ENCODE measurements at places on chromosomes 2 and 18.

DNA sequence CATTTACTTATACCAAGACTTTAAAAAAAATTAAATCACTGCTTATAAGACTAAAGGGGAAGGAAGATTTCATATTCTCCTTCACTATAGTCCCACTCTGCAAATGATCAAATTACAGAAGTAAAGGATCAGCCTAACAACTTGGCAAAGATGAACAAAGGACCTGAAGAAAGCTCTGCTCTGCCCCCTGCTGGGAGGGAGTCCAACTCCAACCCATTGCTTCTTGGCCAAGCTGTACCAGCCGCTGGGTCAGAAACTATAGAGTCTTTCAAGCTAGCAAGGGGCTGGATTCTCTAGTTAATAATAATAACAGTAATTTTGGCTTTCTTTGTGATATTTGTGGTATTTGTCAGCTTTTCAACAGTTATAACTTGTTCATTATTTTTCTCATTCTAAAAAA lies 927.0 kb upstream of the CRIM1 start:
- peak; percentile 48 for DNase-seq

GRCh38 chr2:109353806-109354745 lies 225.1 kb downstream of the SH3RF3 start:
- DNase-seq, result no peak

DNA sequence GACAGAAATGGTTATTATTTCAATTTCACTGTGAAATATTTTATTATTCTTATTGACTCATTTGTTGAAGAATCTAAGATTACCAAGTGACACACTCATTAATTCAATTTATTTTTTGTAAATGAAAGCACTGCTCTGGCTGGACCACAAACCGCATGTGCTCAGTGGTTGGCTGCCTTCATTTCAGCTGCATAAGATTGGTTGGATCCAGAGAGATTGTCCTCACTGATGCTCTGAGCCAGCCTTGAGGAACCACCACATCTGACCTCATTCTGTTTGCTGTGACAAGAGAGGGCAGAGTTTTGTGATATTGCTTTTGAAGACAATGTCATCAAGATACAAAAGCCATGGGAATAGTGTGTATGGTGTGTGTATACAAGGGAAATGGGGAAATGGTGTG lies 192.1 kb downstream of the CYRIA start:
- DNase-seq, result no peak

DNA sequence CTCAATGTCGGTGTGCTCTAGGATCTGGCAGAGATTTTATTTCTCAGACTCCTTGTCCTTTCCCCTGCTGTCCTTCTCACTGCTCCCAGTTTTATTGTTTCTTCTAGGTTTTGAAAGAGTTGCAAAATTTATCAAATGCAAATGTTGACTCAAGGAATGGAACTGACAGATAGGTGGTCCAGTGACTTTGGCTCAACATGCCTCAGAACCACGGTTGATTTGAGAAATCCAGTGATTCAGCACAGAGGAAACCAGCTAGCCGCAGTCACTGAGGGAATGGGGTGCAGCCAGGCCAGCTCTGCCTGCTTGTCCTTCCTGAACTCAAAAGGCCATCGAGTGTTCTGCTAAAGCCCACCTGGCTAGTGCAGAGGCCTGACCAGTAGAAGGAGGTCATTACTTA lies 125.7 kb upstream of the LYPD6 start:
- no peak for DNase-seq

- no peak for DNase-seq
These were observed 1485.1 kb upstream of the TMEFF2 start for GRCh38 chr2:193679847-193680246.

GRCh38 chr2:172735582-172736423 lies at the start of gene RAPGEF4:
Gene RAPGEF4 (plus strand): TSS chr2:172735845. CDS start chr2:172735984, 139 bp downstream.
- no peak for DNase-seq

DNA sequence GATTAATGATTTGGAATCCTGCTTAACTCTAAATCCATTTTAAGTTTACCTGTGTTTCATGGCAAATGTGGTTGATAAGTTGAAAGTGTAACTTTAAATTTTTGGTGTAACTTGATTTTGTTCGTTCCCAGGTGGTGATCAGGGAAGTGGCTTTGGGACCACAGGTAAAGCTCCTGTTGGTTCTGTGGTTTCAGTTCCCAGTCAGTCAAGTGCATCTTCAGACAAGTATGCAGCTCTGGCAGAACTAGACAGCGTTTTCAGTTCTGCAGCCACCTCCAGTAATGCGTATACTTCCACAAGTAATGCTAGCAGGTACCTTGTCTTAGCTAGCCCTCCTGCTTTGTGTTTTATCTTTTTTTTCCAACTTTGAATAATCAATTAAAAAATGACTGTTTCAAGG lies 62.8 kb downstream of the AGFG1 start:
- DNase-seq, result peak; percentile 47

DNA sequence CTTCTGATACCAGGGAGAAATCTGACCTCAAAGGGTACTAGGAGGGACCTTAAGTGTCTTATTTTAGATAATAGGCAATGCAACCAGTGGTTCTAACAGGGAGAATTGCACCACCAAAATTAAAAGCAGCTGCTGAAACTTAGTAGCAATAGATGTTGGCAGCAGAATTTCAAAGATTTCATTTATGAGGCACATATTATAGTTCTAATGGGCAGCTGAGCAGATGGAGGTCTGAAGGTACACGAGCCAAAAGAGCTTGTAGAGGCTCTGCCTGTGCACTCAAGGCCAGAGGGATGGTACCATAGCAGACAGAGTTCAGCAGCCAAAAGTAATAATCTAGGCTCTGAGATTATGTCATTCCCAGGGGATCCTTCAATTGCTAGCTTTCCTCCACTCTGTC lies 87.3 kb upstream of the NCKAP5 start:
- no peak for DNase-seq

DNA sequence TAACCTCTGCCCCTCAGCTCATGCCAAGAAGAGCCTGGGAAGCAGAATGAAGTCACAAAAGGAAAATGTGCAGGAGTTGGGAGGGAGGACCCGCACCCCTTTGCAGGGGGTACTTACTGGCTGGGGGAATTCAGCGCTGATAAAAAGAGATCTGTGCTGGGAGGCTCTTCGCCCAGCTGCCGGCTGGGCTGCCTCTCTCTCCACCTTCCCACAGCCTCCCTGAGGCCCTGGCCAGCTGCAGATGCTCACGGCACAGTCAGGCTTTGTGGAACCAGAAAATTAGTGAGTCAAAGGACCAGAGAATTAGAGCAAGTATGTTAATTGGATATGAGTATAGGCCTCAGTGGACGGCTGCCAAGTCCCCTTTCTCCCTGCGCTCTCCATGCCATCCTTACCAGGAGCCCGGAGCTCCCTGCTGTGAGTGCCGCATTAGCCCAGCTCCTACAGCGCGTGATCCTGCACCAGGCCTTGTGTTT lies 181.7 kb upstream of the SH3BP4 start:
- DNase-seq, result no peak

DNA sequence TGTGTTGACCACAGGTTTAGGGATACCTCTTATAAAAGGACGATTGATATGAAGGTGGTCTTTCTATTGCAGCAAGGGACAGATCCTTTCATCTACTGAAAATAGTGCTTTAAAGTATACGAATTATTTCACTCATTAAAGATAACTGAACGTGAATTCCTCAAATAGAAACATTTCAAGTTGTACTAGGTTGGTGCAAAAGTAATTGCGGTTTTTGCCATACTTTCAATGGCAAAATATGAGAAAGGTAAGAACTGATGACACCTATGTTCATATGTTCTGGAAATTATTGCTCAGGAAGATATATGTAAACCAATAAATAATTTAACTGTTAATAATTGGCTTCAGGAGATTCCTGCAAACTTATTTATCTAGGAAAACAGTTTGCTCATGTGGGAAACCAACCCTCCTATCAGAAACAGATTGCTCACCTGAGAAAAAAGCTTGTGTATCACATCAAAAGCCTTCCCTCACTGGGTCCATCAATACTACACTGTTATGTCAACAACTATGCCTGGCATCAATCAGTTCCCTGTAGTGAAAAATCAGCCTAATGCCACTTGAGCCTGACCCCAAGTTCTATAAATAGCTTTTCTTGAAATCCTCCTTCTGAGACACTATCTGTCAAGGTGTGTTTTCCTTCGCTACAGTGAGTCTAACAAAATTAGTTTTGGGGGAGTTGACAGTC lies 81.5 kb upstream of the ACSL3 start:
- DNase-seq, result no peak

DNA sequence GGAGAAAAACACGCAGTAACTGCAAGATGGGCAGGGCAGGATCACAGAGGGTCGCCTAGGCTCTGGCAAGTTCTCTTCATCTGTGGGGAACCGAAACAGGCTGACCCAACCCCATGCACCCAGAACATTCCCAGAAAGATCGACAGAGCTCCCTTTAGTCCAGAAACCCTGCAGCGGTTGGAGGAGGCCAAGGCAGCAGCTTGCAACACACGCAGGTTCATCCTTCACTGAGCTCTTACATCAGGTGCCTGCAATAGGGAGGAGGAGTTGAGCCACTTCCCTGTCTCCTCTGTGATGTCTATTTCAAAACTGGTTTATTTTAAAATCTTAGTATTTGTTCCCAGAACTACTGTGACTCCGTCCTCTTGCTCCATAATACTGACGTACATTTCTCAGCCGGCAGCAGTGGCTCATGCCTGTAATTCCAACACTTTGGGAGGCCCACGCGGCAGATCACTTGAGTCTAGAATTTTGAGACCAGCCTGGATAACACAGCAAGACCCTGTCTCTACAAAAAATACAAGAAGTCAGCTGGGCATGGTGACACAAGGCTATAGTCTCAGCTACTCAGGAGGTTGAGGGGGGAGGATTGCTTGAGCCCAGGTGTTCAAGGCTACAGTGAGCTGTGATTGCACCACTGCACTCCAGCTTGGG lies 11.5 kb upstream of the SLC11A1 start:
- peak; percentile 33 for DNase-seq

- DNase-seq, result no peak
These were observed 91.4 kb downstream of the OSBPL1A start for GRCh38 chr18:24306201-24306600.

DNA sequence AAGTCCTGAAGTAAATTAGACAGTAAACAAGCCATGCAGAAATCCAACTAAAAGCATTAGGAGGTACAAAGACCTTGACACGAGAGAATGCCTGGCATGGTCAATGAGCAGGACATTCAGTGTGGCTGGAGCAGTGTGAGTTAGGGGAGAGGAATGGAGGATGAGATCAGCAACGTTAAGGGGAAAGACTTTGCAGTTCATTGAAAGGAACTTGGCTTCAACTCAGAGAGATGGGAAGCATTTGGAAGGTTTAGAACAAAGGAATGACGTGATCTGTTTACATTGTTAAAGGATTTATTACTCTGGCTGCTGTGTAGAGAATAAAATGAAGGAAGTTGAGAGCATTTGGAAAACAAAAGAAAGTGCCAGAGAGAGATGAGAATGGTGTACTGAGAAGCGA lies 621.3 kb downstream of the XIRP2 start:
- no peak for DNase-seq

DNA sequence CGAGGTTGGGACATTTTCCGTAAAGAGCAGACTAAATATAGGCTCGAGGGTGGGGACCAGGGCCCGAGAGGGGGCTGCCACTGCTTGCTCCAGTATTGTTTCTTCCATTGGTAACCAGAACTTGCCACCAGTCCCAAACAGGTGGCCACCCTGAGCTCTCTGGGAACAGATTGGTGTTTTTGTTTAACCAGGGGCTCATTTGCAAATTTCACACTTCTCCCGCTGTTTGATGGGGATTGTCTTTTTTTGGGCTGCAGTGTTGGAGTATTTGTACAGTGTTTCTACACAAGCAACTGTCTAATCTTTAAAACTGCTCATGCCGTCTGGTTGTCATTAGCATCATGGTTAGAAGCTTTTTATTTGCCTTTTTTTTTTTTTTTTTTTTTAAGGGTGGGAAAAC lies 8.5 kb downstream of the AGAP1 start:
- DNase-seq, result no peak

- no peak for DNase-seq
These were observed 119.2 kb downstream of the ETAA1 start for GRCh38 chr2:67516362-67516761.

DNA sequence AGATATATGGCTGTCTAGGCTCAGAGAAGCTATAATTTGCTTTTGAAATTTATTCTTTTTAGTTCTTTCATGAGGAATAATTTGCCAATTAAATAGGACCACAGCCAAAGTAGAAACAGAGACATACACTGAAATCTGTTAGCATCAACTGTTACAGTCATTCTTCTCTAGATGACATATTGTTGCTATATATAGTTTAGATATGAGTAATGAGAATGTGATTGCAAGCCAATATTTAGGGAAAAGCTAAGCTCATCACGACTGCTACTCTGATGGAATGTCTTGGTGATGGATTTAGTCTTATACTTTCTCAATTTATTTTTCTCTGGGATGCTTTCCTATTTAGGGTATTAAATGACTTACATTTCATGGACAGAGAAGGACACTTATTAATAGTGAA lies 259.1 kb downstream of the LNPK start:
- DNase-seq, result no peak

GRCh38 chr2:71528749-71529148 lies 75.4 kb downstream of the DYSF start:
- no peak for DNase-seq

DNA sequence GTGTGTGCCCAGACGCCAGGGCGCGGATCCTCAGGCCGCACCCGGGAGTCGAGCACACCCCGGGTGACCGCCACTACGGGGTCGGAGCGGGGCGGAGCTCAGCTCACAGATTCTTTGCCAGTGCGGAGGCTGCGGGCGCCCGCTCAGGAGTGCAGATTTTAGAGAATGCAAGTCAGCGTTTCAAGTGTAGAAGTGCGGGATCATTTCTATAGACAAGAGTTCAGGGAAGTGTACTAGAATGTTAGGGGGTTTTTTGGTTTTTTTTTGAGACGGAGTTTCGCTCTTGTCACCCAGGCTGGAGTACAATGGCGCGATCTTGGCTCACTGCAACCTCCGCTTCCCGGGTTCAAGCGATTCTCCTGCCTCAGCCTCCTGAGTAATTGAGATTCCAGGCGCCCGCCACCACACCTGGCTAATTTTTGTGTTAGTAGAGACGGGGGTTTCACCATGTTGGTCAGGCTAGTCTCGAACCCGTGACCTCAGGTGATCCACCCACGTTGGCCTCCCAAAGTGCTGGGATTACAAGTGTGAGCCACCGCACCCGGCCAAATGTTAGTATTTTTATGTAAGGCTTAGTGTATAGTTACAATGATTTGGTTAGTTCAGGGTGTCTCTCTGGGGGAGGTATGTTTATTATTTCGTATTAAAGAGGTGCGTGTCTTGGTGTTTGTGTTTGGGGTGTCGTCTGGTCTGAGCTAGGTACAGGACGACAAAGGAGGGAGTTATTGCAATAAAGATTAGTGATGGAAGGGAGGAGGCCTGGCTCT lies 619 bp upstream of the FAM168B start:
- DNase-seq, result peak; percentile 81
